ENCODE measurements at places on chromosomes 12 and 14.

GRCh38 chr14:67331368-67332125, 28.1 kb downstream of the ATP6V1D start:
- DNase-seq = no peak

GRCh38 chr12:124704619-124705018, 137.2 kb upstream of the NCOR2 start:
- DNase-seq = no peak

GRCh38 chr12:106767954-106768822, 6.3 kb upstream of the RIC8B start:
- DNase-seq = no peak

DNA sequence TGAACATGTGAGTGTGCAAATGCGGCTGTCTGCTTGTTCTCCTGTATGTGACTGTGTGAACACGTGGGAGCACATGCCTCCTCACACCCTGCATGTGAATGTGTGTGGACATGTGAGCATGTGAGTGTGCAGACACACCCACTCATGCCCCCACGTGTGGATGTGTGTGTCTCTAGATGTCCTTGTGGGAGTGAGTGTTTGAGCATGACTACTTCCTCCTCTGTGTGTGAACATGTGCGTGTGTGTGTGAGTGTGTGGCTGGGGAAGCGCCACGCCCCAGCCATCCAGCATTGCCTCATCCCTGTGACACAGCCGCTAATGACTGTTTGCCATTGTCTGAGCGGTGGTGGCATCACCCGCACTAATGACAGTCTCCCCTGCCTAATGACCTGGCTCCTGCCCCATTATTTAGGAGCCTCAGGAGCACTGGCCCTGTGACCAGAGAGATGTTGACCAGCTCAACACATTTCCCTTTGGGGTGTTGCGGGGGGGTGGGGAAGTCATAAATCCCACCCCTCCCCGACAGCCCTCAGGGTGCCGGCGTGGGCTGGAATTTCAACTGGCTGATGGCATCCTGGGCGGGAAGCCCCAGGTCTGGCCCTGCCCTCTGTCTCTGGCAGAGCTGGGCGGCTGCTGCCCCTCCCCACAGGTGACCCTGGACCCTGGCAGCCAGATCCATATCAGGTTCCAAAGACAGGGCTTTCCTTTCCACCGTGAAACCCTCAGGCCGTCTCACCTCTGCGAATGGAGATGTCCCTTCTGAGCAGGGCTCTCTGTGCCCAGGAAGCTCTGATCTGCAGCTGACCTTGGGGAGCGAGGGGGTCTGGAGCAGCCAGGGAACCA, 11.5 kb upstream of the KRT80 start:
- no peak for DNase-seq

DNA sequence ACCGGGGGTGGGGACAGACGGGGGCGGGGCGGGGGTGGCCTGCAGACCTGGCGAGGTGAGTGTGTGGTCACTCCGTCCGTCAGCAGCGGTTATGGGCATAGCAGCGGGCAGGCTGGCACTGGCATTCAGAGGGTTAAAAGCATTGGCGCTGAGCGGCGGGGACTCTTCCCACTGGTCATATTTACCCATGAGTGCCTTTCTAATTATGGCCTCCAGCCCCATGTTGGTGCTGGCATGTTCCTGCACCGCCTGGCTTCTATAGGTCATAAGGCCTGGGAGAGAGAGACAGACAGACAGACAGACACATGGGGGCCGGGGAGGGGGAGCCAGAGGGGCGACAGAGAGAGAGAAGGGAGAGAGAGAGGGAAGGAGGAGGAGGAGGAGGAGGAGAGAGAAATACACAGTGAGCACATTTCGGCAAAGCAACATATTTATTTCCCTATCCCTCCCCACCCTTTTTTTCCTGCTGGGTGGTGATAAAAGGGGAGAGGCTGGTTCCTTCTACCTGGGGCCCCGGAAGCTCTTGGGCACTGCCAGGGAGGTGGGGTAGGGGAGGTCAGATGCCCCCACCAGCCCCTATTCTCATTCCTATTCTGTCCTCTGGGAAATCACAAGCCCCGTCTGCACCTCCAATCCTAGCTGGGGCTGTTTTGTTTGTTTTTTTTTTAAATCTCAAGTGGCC, 32.6 kb downstream of the RFLNA start:
- DNase-seq = no peak

DNA sequence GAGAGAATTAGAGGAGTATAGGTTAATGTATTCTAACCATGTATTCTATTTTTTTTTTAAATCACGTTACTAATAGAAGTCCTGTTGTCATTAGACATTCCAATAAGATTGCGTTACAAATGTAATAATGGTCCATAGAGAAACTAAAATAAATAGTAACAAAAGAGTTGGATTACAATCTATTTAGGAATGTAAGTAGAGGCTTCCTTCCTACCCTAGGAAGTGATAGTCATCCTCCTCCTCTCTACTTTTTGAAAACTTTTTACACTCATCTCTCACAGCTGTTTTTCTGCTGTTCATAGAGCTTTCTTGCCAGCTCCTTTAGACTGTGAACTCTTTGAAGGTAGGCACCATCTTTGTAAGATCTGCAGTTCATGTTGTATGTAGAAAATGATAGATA, 23.6 kb downstream of the TRHDE start:
- no peak for DNase-seq

DNA sequence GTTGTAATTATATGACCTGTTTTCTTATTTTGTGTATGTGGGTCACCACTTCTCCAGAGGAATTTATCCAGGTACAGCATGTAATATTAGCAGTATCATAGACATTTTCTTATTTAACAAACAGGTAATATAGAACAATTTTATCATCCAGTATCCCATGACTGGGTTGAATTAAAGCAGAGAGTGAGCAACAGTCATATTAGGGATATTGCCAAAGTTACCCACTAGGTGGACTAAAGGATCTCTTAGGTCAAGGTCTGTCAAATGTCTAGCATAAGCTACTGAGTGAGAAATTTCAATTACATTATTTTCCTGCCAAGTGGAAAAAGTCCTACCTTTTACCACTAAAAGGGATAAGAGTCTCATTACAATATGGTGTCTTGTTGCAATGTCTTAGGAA, 62.1 kb upstream of the TRIM9 start:
- DNase-seq = no peak

DNA sequence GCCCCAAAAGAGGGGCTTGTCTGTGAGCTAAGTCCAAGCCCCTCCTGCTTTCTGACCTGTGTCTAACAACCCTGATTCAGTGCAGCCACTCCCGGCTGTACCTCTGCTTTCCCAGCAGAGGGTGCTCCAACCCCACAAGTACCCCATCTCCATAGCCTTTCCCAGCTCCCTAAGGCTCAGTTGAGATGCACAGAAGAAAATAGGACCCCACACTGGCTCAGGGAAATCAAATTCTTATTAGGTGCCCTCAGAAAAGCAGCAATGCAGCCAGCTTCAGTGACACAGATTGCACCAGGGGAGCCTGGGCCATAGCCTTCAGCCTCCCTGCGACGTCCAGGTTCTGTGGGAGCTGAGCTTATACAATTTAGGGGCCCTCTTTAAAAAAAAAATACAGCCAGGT, 49.9 kb downstream of the LRRC74A start:
- DNase-seq = peak; percentile 24

DNA sequence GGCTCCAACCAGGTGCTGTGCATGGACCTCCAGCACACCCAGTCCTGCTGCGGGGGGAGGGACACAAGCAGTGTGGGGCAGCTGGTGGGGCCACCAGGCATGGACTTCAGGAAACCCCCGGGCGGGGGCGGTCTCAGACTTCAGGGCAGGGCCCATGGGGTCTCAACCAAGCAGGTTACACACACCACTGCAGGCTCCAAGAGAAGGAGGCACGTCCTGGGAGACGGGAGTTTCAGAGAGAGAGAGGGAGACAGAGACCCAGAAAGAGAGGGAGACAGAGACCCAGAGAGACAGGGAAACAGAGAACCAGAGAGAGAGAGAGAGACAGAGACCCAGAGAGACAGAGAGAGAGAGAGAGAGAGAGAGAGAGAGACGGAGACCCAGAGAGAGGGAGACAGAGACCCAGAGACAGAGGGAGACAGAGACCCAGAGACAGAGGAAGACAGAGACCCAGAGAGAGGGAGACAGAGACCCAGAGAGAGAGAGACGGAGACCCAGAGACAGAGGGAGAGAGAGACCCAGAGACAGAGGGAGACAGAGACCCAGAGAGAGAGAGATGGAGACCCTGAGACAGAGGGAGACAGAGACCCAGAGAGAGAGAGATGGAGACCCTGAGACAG, 128.9 kb downstream of the NCOR2 start:
- no peak for DNase-seq

GRCh38 chr12:976644-977043, 14.4 kb upstream of the ERC1 start:
- no peak for DNase-seq

DNA sequence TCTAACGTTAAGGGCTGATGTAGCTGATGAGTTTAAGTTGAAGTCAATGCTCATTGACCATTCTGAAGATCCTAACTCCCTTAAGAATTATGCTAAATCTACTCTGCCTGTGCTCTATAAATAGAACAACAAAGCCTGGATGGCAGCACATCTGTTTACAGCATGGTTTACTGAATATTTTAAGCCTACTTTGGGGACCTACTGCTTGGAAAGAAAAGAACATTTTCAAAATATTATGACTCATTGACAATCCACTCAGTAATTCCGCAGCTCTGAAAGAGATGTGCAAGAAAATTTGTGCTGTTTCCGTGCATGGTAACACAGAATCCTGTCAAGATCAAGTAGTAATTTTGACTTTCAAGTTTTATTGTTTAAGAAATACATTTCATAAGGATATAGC, 35.0 kb upstream of the NAV3 start:
- DNase-seq = no peak

DNA sequence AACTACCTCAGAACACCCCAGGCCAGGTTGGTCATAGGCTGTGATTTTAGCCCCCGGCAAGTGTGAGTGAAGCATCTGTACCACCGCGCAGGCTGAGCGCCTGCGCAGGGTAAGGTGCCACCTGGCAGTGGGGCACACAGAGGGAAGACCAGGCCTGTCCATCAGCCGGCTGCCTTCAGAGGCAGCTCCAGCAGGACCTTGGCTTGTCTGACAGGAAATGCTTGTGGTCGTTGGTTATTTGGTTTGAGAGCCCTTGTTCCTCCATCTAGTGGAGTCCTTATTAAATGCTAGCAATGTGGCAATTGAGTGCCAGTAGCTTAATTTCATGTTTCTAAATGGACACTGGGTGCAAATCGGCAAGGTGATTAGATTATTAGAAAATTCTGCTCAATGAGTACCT, 27.5 kb downstream of the SLC25A29 start:
- no peak for DNase-seq

GRCh38 chr12:104583301-104583700, 126.6 kb downstream of the CHST11 start:
- DNase-seq = no peak

DNA sequence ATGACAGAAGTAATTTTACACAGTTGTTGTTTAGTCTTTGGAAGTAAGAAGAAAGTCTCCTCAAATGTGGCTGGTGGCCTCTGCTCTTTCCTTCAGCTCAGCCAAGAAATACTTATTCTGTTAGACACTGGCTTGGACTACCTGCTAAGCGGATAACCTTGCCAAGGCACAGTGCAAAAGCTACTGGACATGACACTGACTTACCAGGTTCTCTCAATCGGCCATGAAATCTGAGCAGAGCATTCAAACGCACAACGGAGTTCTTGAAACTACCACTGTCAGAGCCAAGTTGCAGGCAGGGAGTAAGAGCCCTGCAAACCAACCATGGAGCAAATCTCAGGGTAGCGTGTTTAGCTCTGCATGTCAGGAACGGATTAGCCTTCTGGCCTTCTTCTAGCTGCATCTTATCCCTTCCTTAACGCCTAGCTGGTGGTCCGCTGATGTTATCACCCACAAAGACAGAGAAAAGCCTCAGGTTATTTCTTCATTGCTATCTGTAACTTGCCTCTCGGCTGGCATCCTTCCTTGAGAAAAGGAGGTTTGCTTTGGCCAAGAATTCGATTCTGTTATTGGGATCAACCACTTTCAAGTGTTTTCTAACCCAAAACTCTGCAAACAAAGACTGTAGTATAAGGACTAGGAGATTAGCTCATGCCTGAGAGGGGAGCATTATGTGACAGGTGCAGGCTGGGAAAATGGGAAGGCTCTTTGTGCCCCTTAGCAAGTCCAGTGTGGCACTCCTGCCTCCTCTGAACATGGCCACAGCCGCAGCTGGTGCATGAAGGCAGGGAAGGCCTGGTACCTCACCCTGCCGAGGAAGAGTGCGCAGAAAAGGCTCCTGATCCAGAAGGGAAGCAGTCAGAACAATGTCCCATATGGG, 223.4 kb downstream of the GLT1D1 start:
- DNase-seq = no peak

DNA sequence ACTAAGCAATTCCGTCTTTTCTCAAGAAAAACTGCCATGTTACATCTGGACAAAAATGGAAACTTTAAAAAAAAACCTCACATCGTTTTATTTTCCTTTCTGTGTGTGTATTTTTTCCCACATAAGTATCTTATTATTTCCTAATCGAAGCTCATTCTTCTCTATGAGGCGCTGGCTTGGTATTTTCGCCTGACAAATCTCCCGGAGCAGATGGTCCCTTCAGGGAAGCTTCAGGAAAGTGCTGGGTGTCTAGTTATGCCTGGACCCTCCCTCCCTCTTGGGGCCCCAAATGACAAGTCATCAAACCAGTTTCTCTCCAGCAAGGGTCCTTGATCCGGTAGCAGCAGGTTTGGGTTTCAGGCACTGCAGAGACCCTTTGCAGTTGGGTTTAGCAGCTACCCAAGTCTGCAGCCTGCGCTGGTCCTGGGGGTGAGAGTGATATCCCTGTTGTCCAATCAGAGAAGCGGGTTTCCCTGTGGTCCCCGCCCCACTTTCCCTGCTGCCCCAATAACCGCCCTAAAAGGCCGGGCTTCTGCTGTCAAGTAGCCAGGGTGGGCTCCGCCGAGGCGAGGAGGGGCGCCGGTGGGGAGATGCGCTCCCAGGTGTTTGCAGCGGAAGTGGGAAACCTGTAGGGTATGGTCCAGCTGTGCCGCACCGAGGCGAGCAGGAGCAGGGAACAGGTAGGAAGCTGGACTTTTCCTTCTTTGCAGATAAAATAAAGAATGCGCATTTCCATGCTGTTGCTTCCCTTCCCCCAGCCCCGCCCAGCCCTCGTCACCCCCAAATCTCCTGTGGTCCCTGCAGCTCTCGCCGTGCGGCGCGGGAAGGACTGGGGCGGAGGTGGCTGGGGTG, at the start of gene CNTN1:
TSS of gene CNTN1 (plus strand) at position 527 of the 852 bp plus-strand sequence.
- no peak for DNase-seq

DNA sequence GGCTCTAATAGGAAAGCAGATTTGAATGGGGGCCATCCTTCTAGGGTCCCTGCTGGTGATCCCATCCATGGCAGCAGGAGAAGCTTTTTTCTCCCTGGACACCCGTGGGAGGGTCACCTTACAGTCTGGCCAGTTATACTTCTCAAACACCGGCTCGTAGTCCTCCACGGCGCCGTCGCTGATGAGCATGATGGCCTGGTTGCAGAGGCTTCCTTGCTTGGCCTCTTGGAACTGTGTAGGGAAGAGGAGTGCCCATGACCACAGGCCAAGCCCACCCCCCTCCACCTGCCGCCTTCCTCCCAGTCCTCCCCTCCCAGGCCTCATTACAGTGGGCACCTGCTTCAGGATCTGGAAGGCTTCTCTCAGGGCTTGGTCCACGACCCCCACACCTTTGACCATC, 33.8 kb downstream of the CACNA2D4 start:
- no peak for DNase-seq
